ENCODE measurements at places on chromosomes 5 and 9. TPM values are rescaled to one million over a fixed set of nuclear protein-coding genes. Genes with fewer than 3 reads are reported as not detected.

The RMRP gene
- 3,605 TPM for total RNA-seq

The KIF2A gene
- 30.5 TPM for total RNA-seq

The ENTPD8 gene
- not detected for total RNA-seq

The BRINP1 gene
- not detected for total RNA-seq
